ENCODE measurements at places on chromosomes 5 and 9. TPM values are rescaled to one million over a fixed set of nuclear protein-coding genes. Genes with fewer than 3 reads are reported as not detected.

GRCh38 chr5:124908581-124909451 lies 162.4 kb upstream of the ZNF608 start:
- DNase-seq, result no peak

PCDHGB7 gene
- 14.0 TPM for polyA plus RNA-seq

DNA sequence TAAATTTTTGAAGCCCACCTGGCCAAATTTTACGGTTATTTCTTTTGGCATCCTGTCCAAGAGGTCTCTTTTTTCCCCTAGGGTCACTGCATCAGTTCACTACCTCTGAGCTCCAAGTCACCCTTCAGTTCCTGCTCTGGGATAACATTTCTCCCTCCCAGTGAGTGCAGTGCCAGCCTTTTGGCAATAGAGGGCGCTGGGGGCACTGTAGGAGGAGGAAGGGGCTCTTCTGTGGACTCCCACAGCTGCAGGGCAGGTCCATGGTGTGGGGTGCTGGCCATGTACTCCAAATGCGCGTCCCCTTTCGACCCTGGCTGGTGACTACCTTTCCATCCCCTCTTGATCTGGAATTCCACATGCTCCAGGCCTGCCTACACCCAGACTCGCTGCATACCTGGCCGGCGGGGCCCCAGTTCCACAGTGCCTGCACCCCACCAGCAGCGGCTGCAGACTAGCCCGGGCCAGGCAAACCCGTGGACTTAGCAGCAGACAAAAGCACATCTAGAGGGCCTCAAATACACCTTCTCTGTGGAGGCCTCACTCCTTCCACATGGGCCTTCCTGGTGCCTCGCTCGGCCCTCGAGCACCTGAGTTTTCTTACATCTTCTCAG lies 20.3 kb upstream of the NINJ1 start:
- no peak for DNase-seq

- DNase-seq, result no peak
Measured at GRCh38 chr5:67732471-67732870, 483.1 kb upstream of the PIK3R1 start.

DNA sequence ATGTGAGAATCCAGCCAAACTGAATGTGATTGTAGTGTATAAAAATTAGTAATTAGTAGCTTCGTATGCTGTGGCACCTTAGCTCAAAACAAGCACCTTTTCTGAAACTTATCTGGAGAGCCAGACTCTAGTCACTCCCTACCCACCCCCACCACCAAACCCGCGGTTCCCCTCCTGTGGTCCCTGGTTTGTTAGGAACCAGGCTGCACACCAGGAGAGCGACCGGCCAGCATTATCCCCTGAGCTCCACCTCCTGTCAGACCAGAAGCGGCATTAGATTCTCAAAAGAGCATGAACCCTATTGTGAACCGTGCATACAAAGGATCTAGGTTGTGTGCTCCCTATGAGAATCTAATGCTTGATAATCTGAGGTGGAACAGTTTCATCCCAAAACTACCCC lies 498.6 kb downstream of the CHSY3 start:
- DNase-seq, result no peak

CDH10 gene
- 3.9 TPM for polyA plus RNA-seq

DNA sequence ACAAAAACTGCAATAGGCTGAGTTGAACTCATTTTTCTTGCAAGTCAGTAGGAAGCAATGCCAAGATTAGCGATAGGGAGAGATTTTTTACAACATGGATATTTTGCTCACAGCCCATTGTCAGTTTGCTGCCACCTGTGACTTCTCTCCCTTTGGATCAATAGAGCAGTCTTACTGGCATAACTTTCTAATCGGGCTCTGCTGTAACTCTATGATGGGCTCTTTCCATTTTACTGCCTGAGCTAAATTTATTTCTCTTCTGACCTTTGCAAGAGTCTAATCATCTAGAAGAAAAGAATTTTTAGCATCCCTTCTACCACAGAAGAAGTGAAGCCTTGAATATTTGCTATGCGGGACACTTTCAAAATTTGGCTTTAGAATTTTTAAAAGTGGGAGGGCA lies 53.6 kb upstream of the SGCD start:
- no peak for DNase-seq

DNA sequence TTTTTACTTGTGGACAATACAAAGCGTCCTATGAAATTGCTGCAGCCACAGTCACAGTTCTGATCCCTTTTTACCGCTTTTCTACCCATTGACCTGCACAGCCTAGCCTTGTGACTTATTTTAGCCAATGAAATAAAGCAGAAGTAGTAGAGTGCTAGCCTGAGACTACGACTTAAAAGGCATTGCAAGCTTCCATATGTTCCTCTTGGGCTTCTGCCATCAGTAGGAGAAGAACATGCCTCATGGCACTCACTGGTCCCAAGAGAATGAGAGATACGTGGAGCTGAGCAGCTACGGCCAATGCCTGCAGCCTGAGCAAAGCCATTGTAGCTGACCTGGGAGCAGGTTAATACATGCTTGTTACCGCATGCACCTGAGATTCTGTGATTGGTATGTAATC lies 416.6 kb upstream of the CLINT1 start:
- DNase-seq, result no peak

DNA sequence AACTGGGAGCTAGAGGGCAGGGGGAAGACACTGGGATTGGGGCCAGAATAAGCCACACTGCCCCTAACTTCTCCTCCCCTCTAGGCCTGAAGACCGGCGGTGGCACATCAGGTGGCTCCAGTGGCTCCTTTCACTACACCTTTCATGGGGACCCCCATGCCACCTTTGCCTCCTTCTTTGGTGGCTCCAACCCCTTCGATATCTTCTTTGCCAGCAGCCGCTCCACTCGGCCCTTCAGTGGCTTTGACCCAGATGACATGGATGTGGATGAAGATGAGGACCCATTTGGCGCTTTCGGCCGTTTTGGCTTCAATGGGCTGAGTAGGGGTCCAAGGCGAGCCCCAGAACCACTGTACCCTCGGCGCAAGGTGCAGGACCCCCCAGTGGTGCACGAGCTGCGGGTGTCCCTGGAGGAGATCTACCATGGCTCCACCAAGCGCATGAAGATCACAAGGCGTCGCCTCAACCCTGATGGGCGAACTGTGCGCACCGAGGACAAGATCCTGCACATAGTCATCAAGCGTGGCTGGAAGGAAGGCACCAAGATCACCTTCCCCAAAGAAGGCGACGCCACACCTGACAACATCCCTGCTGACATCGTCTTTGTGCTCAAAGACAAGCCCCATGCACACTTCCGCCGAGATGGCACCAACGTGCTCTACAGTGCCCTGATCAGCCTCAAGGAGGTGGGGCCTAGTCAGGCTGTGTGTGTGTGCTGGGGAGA lies 6.8 kb downstream of the DNAJB5 start:
- no peak for DNase-seq

PCDHGC4 gene
- 4.1 TPM for polyA plus RNA-seq

- no peak for DNase-seq
Measured at GRCh38 chr9:31597977-31598376, 786.5 kb upstream of the ACO1 start.

DNA sequence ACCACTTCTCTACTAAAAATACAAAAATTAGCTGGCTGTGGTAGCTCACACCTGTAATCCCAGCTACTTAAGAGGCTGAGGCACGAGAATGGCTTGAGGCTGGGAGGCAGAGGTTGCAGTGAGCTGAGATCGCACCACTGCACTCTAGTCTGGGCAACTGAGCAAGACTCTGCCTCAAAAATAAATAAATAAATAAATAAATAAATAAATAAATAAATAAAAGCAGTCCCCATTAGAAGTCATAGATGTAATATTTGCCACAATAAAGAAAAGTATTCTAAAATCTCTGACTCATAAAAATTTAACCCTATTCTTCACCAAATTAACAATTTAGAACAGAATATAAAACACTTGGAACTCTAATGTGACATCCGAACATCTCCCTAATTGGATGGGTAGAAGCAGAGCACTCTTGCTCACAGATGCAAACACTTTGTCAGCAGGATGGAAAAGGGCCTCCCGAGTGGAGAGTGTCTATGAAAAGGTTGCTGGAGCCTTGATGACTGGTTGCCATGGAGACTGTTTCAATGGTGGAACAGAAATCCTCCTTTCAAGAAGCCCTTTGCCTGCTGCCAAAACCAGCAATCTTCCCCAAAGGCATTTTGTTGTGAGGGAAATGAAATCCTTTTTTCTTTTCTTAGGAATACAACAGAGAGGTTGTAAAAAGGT lies 38.9 kb upstream of the TRAF1 start:
- no peak for DNase-seq

DNA sequence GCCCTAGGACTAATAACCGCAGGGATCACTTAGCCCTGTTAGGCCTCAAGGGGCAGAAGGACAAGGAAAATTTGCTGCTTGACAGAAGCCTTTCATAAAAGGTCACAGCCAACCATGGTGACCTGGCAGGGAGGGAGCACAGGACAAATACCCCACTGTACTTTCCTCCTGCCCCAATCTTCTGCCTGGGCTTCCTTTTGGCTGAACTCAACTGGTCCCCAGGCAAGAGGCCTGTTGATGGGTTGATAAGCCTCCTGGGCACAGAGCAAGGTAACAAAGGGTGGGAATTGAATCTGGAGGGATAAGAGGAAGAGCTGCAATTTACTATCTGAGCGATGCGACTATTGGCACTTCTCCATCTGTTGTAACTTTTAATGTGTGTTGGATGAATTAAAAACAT lies 392.9 kb downstream of the RASEF start:
- no peak for DNase-seq

GRCh38 chr5:58393716-58394115 lies 66.2 kb downstream of the PLK2 start:
- DNase-seq, result no peak

DNA sequence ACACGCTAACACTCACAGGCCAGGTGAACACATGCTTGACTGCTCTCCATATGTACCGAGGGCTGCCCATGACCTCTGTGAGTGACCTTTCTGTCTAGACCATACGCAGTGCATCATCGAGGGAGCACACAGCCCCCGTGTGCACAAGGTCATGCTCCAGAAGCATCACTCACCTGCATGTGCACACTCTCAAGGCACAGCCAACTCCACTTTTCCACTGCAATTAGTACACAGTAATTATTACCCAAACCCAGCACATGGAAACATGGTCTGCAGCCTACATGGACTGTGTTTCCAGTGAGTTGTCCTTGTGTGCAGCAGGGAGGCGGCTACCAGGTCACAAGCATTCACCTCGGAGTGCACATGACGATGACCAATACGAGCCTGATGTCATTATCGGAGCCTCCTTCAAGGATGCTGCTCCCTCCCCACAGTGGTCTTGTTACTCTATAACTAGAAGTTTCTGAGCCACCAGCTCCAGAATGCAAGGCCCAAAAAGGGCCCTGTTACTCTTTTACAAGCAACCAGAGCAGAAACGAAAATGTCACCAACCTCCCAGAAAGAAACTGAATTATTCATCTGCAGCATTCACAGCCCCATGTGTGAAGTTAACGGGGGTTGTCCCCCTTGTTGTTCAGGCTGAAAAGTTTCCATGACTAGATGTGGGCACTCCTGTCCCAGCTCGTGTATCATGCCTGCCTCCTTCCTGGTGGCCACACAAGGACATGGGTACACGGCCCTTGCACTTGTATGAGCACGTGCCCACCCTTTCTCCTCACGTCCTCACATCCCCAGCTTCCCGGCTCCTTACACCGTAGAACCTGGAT lies 31.2 kb downstream of the SEMA4D start:
- no peak for DNase-seq

GHR gene
- 21.4 TPM for polyA plus RNA-seq

DNA sequence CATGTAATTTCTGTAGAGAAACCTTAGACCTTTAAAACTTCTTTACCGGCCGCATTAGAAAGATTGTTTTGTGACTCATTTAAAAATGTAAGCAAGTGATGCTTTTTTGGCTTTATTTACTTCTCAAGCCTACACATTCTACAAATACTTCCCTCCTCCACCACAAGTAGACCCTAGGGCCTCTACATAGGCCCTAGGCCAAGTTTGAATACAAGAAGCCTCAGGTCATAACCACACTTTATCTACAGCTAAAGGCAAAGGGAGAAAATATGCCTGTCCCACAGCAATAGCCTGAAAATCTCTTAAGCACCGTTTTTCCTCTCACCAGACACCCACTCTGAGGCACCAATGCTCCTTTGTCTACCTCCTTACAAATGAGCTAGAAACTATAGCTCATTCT lies 53.9 kb downstream of the CSNK1A1 start:
- no peak for DNase-seq

TAF7 gene
- 190 TPM for polyA plus RNA-seq

DNA sequence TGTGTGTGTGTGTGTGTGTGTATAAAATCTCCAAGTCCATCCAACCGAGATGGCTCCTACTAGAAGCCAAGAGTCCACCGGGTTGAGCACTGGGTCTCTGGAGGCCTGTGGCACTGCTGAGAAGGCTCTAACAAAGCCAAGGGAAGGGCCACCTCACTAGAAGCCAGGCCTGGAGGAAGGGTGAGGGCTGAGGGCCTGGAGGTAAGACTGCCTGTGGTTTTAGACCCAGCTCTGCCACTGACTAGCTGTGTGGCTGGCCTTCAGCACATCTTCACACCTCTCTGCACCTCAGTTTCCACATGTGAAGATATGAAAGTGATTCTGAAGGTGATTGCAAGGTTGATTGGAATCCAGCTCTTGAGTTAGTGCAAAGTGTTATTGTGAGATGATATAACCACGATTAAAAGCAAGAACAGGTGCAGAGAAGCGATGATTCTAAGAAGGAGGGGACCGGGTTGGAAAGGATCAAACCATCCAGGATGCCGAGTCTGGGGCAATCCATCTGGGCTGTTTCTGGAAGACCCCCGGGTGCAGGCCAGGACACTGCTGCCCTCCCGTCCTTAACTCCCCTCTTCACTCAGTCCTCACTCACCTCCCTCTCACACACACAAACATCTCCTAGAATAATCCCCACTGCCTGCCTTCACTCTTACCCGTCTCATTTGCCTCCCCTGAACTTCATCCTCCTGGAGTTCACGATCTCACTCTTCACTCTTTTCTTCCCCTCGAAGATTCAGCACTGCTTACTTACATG lies 2.3 kb downstream of the IL4 start:
- no peak for DNase-seq

PTGS1 gene
- 7.2 TPM for polyA plus RNA-seq

OR13C8 gene
- polyA plus RNA-seq, result not detected

ABO gene
- polyA plus RNA-seq, result 13.2 TPM

GRCh38 chr5:81194633-81195334 lies 38.3 kb upstream of the CKMT2 start:
- peak; percentile 39 for DNase-seq

CD274 gene
- polyA plus RNA-seq, result 1.5 TPM

DNA sequence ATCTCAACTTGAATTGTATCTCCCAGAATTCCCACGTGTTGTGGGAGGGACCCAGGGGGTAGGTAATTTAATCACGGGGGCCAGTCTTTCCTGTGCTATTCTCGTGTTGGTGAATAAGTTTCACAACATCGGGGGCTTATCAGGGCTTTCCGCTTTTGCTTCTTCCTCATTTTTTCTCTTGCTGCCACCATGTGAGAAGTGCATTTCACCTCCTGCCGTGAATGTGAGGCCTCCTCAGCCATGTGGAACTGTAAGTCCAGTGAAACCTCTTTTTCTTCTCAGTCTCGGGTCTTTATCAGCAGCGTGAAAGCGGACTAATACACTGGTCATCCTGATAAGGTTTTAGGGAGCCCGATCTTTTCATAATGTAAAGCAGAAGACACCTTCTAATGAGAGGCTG lies 687.0 kb upstream of the FTMT start:
- DNase-seq, result no peak

Measured in left renal cortex interstitium (tissue), 4 donors.